ENCODE measurements at places on chromosomes 5 and 9.

DNA sequence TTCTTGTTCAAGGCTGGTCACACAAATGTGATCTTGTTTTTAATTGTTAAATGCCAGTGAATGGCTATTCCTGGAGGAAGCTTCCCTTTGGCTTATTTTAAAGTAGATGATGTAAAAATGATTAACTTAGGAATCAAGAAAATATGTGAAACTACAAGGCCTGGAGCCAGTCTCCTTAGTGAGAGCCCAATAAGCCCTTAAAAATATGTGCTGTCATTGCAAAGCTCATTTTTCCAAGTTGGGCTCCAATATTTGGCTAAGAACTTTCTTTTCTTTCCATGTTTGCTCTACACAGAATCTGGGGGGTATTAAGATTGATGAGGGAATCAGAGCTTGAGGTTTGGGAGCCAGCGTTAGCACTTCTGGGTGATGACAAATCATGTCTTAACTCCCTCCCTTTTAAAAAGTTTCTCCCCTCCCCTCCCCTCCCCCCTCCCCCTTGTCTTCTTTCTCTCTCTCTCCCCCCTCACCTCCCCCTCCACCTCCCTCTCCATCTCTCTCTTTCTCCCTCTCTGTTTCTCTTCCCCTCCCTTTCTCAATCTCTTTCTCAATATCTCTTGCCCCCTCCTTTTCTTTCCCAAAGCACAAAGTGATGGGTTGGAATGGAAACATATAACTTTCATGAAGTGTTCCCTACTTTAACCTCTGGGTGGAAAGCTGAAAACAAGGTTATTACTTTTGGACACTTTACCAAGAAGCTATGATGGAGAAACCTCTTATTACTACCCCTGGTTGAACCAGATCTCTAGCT lies 86.0 kb downstream of the FBXL7 start:
- no peak for DNase-seq

- DNase-seq, result no peak
Observed at GRCh38 chr5:122967625-122968024, 68.9 kb downstream of the PPIC start.

GRCh38 chr9:124139001-124139400 lies 118.7 kb upstream of the NEK6 start:
- DNase-seq, result no peak

DNA sequence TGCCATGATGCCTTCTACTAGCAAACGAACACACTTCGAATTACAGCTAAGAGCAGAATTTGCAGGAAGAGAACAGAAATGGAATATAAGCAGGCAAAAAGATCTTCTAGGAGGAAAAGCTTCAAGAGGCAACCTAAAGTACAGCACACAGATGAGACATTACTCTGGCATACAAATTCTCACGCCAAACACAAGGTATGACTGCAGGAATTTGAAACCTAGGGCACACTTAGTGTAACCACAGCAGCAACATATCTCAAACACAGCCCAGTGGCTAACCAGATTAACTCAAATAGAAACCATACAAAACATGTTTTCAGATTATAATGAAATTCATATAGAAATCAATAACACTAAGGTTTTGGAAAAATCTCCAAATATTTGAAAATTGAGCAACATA lies 481.0 kb upstream of the RGMB start:
- no peak for DNase-seq

- no peak for DNase-seq
Observed at GRCh38 chr5:180642181-180642775, 7.1 kb downstream of the FLT4 start.

DNA sequence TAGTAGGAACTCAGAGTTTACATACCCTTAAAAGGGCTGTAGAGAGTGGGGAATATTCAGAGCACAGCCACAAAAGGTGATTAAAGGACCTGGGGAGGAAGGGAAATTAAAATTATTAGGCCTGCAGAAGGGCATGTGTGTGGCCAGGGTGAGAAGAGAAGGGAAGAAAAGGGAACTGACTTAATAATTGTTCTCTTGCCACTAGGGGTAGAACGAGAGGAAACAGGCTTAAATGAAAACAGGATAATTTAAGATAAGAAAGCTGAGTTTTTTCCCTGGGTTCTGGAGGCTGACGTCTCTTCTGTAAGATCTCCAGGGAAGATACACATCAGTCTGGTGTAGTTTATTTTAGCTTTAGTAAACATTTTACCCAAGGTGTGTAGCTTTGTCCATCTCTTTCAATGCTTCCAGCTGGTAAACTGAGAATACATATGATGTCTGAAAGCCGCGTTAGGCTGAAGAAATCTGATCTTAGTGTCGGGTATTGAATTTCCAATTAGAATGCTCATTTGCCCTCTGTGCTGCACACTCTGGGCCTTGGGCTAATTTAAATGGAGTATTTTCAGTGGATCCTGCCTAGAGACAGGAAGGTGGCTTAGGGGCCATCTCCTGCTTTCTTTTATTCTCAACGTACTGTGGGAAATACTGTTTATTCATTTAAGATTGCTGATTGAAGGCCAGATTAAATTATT lies 416.8 kb downstream of the TMEM38B start:
- DNase-seq, result no peak

DNA sequence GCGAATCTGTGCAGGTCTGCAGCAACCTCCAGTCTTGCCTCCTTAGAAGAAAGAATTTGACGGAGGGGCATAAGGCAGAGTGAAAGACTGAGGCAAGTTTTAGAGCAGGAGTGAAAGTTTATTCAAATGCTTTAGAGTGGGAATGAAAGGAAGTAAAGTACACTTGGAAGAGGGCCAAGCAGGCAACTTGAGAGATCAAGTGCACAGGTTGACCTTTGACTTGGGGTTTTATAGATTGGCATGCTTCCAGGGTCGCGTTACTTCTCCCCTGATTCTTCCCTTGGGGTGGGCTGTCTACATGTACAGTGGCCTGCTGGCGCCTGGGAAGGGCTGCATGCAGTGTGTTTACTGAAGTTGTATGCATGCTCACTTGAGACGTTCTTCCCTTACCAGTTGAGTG lies 127.2 kb upstream of the FER start:
- no peak for DNase-seq

- DNase-seq, result no peak
Observed at GRCh38 chr9:23321049-23321448, 505.0 kb downstream of the ELAVL2 start.

GRCh38 chr9:114269023-114269422 lies 53.9 kb upstream of the ORM1 start:
- DNase-seq, result no peak

DNA sequence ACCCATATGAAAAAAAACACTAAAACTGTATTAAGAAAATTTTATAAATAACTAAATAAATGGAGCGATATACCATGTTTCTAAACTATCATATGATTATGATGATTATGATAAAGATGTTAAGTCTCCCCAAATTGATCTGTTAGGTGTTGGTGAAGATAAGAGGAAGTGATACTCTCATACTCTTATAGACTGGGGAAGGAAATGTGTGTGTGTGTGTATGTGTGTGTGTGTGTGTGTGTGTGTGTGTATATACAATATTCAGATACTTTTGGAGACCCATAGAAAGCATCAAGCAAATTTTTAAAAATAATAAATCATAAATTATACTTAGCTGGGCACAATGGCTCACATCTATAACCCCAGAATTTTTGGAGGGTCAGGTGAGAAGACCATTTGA lies 62.9 kb downstream of the TMEM232 start:
- DNase-seq, result no peak

DNA sequence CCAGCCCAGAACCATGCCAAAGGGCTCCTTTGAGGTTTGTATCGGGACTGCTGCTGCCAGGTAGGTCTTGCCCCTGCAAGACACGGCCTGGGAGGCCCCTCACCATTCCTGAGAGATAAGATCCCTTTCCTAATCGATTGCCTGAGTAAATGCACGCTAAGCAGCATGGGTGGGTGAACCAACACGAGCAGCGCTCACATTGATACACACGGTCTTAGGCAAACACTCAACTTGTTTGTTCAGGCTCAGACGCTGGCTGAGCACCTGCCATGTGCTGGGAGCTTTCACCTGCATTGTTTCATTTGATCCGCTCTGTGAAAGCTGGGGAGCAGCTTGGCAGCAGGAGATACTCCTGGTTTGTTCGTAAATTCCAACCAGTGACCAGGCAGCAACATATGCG lies 76.9 kb upstream of the NEURL1B start:
- no peak for DNase-seq

- peak; percentile 11 for DNase-seq
Observed at GRCh38 chr9:35826071-35826701, 2.3 kb downstream of the FAM221B start.

DNA sequence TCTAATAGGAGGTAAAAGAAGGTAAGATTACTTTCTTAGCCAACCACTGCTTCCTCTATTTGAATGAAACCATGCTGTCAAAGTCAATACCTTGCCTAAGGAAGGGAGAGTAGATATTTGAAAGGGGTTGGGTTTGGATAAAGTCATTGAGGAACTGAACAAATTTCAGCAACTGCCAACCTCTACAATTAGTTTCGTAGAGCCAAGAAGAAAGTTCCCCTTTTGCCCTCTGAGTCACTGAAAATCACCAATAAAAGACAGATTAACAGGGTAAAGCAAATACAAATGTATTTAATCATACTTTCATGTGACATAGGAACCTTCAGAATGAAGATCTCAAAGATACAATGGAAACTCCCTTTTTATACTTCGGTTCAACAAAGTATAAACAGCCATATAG lies 615.7 kb downstream of the GABRG2 start:
- DNase-seq, result no peak

DNA sequence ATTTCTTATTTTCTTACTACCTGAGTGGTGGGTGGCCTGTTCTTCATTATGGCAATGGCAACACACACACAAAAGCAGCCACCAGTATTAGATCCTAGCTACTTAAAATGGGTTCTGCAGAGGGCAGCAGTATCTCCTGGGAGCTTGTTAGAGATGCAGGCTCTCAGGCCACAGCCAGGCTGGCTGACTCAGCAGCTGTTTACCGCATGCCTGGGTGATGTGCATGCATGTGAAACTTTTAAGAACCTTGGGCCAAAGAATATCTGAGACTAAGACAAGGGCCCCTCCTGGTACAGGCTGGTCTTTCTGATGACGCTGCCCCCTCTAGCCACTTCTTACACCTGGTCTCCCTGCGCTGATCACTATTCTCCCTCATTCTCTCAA lies 399.0 kb downstream of the MED10 start:
- DNase-seq, result no peak

DNA sequence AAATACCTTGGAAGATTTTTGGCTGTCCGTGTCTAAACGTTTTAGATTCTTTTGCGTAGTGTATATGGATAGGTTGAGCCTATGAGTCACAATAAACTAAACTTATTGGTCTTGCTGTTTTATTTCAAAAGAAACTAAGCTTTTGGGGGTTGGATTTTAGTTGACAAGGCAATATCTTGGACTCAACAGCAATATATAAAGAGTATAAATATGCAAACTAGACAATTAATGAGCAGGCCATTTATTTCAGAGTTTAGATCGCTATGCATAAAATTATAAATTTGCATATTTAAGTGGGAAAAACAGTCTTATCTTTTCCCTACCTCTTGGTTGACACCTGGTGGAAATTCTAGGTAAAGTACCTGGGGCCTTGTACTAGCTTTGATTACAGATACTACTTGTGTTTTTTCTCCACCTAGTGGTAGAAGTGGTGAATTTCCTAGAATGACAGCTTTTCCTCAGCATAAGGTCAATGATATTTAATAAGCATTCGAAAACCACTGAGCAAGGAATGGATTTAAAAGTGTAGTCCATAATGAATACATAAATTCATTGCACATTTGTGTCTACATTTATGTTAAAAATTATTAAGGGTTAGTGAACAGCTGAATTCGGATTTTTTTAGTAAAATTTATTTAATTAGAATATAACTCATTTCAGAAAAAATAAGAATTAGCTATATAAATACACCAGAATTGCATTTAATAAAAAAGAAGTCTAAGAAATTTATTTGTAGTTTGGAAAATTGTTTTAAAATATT lies 1.7 kb upstream of the ARRDC3 start:
- DNase-seq, result peak; percentile 92

DNA sequence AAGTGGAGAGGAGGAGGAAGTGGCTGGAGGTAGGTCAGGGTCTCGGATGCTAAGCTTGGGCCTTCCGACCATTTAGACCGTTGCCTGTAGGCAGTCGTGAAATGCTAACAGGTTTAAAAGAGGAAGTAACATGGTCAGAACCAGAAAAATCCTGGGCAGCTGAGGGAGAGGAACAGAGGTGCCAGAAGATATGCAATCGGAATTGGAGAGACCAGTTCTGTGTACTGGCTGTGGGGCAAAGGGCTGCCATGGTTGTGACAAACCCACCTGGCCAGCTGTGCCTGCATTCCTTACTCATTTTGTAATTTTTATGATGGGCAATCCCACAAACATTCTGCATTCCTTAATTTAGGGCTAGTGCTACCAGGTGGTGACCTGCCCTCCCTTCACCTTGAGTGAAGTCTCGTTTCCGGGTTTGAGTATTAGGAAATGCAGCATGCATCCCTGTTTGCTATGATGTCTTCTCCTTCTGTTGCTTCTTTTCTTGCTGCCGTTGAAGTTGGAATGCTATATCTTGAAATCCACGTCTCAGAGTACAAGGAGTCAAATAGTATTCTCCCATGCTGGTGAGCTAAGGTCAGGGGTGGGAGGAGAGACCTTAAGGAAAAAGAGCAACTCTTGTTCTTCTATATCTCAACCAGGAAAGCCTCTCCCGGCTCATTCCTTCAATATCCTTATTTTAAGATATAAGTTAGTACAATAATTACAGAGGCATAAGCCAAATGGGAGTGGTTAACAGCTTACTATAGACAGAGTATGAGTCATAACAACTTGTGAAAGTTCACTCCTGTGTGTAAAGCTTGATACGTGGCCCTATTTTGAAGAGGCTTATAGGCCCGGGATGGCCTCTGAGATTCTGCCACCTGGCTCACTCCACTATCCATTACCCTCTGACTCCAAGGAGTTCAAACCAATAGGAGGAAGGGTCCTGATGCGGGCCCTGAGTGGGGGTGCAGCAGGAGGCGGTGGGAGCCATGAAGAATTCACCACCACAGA lies 37.0 kb downstream of the B4GALT1 start:
- DNase-seq, result no peak

DNA sequence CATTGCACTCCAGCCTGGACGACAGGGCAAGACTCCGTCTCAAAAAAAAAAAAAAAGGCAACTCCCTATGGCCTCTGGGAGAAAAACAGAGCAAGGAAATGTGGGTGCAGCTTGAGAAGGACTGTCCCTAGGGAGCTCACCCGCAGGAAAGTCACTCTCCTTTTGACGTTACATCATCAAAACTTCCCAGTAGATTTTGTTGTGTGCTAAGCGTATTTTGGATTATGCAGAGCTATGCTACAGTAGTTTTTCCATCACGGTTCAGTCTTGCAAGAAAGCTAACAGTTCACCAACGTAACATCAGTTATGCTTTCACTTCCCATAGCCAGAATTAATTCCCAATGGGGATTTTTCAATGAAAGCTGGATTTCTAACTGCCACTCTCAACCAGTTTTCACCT lies 138.8 kb downstream of the HSD17B3 start:
- DNase-seq, result no peak

GRCh38 chr5:73122875-73123810 lies 2.8 kb downstream of the TMEM171 start:
- DNase-seq, result no peak
